ENCODE measurements at places on chromosomes 6 and 20.

GRCh38 chr6:129273161-129273560 is 390.2 kb downstream of the LAMA2 start:
- DNase-seq: no peak

GRCh38 chr20:46994341-46994740 is 99.7 kb downstream of the EYA2 start:
- DNase-seq: no peak

DNA sequence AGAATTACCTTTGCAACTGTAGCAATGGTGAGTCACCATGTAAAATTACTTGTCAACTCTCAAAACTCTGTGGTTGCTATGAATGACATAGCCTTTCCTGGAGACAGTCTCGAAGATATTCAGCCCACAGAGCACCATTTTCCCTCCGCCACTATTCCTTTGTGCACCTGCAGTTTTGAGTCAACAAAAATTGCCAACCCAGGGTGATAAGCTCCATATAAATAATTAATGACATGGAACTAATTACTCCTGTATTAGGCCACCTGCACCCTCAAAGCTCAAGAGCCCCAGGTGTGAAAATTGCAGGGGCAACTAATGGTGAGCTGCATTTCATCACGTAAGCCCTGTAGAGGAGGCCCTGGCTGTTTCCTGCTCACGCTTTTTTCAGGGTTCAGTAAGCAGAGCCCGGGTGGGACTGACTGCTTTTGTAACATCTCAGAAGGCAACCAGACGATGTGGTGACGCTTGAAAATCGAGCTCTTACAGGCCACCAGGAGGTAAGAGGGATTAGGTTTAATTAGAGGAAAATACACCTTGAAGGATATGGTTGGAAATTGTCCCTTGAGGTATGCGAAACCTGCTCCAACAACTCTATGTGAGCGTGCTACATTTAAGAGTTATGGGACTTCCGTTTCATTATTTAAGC is 70.8 kb downstream of the BMP2 start:
- no peak for DNase-seq

GRCh38 chr6:56148488-56149186 is 98.7 kb downstream of the COL21A1 start:
- no peak for DNase-seq

DNA sequence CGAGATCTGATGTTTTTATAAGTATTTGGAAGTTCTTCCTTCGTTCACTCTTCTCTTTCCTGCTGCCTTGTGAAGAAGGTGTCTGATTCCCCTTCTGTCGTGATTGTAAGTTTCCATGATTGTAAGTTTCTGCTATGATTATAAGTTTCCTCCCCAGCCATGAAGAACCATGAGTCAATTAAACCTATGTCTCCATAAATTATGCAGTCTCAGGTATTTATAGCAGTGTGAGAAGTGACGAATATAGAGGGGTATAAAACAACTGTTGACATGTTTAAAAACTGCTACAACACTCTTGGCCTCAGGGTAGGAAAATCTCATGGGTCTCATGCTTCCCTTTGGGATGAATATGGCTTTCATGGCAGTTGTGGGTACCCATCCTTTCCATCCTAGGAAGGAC is 5.8 kb upstream of the WFDC2 start:
- no peak for DNase-seq

DNA sequence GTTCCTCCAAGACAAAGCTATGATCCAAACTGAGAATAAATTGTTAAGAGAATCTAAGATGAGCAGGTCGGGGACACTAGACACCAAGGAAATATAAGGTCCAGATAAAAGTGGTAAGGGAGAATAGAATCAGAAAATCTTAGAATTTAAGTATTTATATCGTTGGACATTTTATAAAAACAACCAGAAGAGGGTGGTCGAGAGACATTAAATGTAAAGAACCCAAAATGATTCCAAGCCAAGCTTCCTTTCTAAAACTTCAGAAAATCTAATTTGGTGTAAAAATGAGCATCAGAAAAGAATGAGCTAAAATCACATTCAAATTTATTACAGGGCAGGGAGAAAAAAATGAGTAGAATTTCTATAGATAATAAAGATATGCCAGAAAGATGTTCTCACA is 97.8 kb upstream of the OGFRL1 start:
- no peak for DNase-seq

DNA sequence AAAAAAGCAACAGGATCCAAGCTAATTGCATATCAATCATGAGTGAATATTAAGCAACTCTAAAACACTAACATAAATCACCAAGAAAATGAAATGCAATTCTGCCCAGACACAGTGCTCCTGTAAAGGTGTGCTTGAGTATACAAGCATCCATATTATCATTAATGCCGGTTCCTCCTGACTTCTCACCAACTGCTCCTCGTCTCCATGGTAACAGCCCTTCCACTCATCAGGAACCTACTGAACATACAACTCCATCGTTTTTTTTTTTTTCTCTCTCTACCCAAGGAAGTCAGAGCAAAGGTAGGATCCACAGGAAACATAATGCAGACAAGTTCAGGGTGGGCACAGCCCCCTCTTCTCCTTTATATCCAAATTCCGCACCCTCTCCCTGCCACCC is 12.4 kb downstream of the GABBR1 start:
- no peak for DNase-seq

GRCh38 chr6:39530201-39530759 is 194.9 kb downstream of the KIF6 start:
- no peak for DNase-seq

- no peak for DNase-seq
These were observed 23.5 kb downstream of the PPP1R3G start for GRCh38 chr6:5108536-5109150.

DNA sequence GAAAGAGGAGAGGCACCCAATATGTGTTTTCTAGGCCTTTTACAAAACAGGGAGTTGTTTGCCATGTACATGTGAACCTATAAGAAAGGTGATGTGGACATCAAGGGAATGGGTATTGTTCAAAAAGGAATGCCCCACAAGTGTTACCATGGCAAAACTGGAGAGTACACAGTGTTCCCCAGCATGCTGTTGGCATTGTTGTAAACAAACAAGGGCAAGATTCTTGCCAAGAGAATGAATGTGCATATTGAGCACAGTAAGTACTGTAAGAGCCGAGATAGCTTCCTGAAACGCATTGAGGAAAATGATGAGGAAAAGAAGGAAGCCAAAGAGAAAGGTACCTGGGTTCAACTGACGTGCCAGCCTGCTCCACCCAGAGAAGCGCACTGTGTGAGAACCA is 13.1 kb downstream of the QRSL1 start:
- DNase-seq: no peak

DNA sequence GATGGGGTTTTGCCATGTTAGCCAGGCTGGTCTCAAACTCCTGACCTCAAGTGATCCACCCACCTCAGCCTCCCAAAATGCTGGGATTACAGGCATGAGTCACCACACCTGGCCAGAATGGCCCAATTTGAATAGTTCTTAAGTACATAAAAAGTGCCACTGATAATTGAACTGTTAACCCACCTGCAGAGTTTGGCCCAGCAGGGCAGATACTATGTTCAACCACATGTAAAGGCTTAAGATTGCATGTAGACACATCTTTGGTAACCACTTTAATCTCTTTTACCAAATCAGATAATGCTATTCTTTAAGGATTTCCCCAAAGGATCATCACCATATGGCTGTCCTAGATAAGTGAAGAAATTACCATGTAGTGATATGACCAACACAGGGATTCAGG is 21.3 kb upstream of the SGK1 start:
- DNase-seq: no peak

DNA sequence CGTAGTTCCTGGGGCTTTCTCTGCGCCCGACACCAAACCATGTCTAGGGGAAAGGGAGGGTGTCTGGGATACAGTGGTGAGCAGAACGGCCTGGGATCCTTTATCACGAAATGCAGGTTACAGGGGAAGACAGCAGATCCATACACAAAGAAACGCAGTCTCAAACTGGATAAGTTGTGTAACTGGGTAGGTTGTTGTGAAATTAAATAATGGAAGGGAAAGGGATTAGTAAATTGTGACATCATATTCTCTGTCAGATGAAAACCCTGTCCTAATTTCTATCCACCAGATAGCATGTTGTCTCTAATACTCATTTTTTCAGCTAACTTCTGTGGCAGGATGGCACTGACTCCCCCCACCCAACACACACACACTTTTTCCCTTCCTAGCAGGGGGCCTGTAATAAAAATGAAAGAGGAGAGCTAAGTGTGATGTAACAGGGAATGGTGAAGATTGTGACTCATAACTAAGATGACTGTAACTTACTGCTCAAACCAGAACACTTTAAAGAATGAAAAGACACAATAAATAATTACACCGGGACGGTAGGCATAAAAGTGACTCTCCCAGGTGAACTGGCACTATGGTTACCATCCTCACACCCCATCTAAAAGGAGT is 769 bp upstream of the TRPC4AP start:
- DNase-seq: no peak

GRCh38 chr6:134379076-134379475 is 61.2 kb upstream of the SGK1 start:
- no peak for DNase-seq

DNA sequence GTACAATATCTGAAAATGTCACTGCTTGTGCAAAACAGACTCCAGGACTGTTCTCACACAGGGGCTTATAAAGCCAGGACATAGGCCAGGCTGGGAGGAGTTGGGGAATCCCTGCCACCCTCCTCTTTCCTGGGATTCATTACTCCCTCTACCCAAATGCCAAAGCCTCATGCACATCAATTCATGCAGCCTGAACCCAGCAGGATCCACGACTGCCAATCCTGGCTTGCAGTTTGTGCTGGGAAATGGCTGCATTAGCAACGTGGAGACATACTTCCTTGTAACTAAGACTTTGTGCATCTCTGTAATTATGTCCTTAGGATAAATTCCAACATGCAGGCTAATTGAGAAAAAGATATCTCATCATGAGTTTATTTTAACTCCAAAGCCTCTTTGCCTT is 143.8 kb downstream of the SYCP2 start:
- no peak for DNase-seq

GRCh38 chr20:21175433-21175832 is 49.6 kb downstream of the KIZ start:
- DNase-seq: no peak
